Activated CD4-positive, alpha-beta T cell treated with anti-CD3 and anti-CD28 coated beads, Interleukin-2, amount 10 ng/mL, durations not matched to agents 24 days and 14 days (primary cell): ENCODE measurements at places on chromosomes 16 and 17. TPM values are rescaled to one million over a fixed set of nuclear protein-coding genes. Genes with fewer than 3 reads are reported as not detected.

Gene HP
- total RNA-seq, result not detected in 2 replicates

Gene TBC1D3H
- total RNA-seq, result not detected in 2 replicates

Gene ZNF668
- total RNA-seq, result 15.6 and 15.9 TPM in 2 replicates

Gene SLFN11
- total RNA-seq, result 72.3 and 73.6 TPM in 2 replicates

Gene COPZ2
- 4.4 and 4.5 TPM in 2 replicates for total RNA-seq

Gene C17orf100
- total RNA-seq, result 1.8 and 1.9 TPM in 2 replicates
